ENCODE measurements at places on chromosomes 6 and 20. TPM values are rescaled to one million over a fixed set of nuclear protein-coding genes. Genes with fewer than 3 reads are reported as not detected.

The SASH1 gene
- 35.5 TPM for total RNA-seq

The KIFC1 gene
- total RNA-seq: 91.4 TPM

The HSPA1L gene
- 2.6 TPM for total RNA-seq

The PBOV1 gene
- total RNA-seq: not detected

The MCCD1 gene
- not detected for total RNA-seq

The GJA10 gene
- not detected for total RNA-seq

The RGS17 gene
- 0.70 TPM for total RNA-seq

The NNAT gene
- not detected for total RNA-seq

The C4B gene
- total RNA-seq: 8.3 TPM

The DACT2 gene
- total RNA-seq: not detected

The TMEM200A gene
- total RNA-seq: not detected

The RIMS4 gene
- 0.13 TPM for total RNA-seq

The TMEM217 gene
- total RNA-seq: 5.3 TPM

The SPATA25 gene
- 6.3 TPM for total RNA-seq

The CCM2L gene
- 0.35 TPM for total RNA-seq

The SLC4A11 gene
- 46.1 TPM for total RNA-seq

The TRIM15 gene
- total RNA-seq: not detected

The DLL1 gene
- not detected for total RNA-seq

The MACROD2 gene
- total RNA-seq: 8.5 TPM

The OR2H1 gene
- not detected for total RNA-seq

The TFAP2A gene
- 37.0 TPM for total RNA-seq

The LRRC1 gene
- total RNA-seq: 23.0 TPM

The GHRH gene
- total RNA-seq: not detected

The TSHZ2 gene
- total RNA-seq: not detected

The HLA-DPA1 gene
- total RNA-seq: not detected

The PACRG gene
- not detected for total RNA-seq

The RIPOR2 gene
- total RNA-seq: 0.94 TPM

The IBTK gene
- 25.9 TPM for total RNA-seq

The SLC17A3 gene
- total RNA-seq: not detected

The CLPSL1 gene
- total RNA-seq: not detected

The PDE10A gene
- total RNA-seq: not detected

The ZSCAN23 gene
- total RNA-seq: 12.0 TPM

The FAM50B gene
- 14.3 TPM for total RNA-seq

The PSMG4 gene
- total RNA-seq: 33.8 TPM

The PGC gene
- not detected for total RNA-seq

The IL17A gene
- total RNA-seq: not detected

The ID1 gene
- total RNA-seq: 74.4 TPM

The FRK gene
- 14.4 TPM for total RNA-seq

The VEGFA gene
- 112 TPM for total RNA-seq

The GTSF1L gene
- total RNA-seq: not detected

The MYLK2 gene
- 0.18 TPM for total RNA-seq

The SCP2D1 gene
- total RNA-seq: not detected

The HLA-DMB gene
- total RNA-seq: 1.1 TPM

The CFAP61 gene
- total RNA-seq: 1.7 TPM

The FAM83C gene
- not detected for total RNA-seq

The AIF1 gene
- not detected for total RNA-seq

The KIAA0408 gene
- total RNA-seq: not detected

The SEMG1 gene
- total RNA-seq: not detected

The GSTA2 gene
- total RNA-seq: not detected

The NEURL2 gene
- 9.2 TPM for total RNA-seq

The WFDC10A gene
- total RNA-seq: not detected

The SLC17A4 gene
- not detected for total RNA-seq

The PLA2G7 gene
- total RNA-seq: 0.68 TPM

The TMEM14B gene
- 139 TPM for total RNA-seq

The ZNF451 gene
- total RNA-seq: 31.7 TPM

The ADGB gene
- total RNA-seq: not detected

The TAAR6 gene
- total RNA-seq: not detected

The DOK5 gene
- total RNA-seq: not detected

The BPIFA1 gene
- total RNA-seq: not detected
